ENCODE measurements at places on chromosomes 5 and 9.

DNA sequence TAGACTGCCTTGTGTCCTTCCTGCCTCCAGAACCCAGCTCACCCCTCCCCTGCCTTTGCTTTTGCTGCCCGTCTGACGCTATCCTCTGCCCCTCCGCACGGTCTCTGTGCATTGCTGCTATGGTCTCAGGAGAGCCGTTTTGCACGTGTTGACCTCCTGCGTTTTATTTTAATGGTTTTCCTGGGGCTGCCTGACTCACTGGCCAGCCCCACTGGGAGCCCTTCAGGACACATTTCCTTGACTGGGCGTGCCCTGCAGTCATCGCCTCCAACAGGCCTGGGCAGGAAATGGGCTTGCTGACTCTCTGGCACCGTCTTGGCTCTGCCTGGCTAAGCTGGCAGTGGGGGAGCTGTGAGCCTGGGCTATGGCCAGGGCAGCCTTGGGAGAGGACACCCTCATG, 17.9 kb upstream of the ASS1 start:
- DNase-seq, result peak; percentile 44

- DNase-seq, result no peak
These were observed 31.4 kb downstream of the PPARGC1B start for GRCh38 chr5:149761461-149761860.

- DNase-seq, result no peak
These were observed 13.9 kb downstream of the NEK6 start for GRCh38 chr9:124271660-124272059.

GRCh38 chr5:97037819-97038218, 101.9 kb downstream of the LNPEP start:
- no peak for DNase-seq

- DNase-seq, result no peak
These were observed 78.2 kb upstream of the IFNE start for GRCh38 chr9:21560281-21560745.

DNA sequence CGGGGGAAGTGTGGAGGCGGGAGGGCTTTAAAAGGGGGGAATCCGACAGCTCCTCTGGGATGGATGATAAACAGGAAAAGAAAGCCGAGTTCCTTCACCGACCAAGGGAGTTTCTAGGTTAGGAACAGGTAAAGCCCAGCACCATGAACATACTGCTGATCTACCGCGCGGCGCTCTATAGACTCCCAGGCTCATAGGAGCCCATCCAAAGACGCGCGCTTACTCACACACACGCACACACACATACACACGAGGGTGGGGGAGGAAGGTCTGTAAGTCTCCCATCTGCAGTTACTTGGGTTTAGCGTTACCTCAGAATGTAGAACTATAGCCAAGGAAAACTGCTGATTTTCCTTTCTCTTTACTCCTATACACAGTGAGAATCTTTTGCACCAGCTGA, 2.6 kb upstream of the GABRB2 start:
- DNase-seq, result no peak

DNA sequence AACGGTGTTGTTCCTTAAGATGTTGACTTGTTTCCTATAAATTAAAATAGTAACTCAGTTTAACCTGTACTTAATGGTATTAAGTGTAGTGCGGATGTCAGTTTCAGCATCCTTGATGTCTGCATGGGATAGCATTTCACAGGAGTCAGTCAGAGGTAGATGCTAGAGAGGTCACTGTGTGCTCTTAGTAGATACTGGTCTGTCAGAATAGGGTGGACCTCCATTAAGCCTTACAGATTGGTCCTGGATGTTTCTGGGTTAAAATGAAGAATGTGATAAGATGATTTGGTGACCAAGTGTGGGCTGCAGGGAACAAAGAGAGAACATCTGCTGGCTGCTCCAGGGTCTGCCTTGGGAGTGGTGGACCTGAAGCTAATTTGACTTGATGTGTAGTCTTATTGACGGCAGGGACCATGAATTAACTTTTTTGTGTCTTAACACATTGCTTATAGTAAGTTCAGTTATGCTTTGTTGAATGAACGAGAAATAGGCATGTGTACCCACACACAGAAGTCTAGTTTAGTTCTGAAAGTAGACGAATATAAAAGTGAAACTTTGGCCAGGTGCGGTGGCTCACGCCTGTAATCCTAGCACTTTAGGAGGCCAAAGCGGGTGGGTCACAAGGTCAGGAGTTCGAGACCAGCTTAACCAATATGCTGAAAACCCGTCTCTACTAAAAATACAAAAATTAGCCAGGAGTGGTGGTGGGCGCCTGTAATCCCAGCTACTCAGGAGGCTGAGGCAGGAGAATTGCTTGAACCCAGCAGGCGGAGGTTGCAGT, 12.5 kb downstream of the RAB24 start:
- no peak for DNase-seq

DNA sequence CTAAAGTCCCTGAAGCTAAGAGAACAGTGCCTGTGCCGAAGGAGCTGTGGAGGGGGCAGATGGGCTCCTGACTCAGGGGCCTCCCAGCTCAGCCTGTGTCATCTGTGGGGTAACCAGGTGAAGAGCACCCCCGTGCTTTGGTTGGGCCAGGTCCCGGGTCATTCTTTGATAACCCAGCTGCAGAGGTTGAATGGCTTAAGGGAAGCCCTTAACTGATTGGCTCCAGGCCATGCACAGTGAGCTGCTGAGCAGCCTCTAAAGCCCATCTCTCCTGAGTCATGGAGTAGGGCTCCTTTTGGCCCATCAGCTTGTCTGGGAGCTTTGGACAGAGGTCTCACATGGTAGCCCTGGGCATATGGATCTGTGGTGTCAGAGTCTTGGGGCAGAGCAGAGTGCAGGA, 28.7 kb downstream of the COL27A1 start:
- peak; percentile 43 for DNase-seq

- no peak for DNase-seq
These were observed 155.9 kb downstream of the NR2F1-AS1 start for GRCh38 chr5:93425096-93425495.

DNA sequence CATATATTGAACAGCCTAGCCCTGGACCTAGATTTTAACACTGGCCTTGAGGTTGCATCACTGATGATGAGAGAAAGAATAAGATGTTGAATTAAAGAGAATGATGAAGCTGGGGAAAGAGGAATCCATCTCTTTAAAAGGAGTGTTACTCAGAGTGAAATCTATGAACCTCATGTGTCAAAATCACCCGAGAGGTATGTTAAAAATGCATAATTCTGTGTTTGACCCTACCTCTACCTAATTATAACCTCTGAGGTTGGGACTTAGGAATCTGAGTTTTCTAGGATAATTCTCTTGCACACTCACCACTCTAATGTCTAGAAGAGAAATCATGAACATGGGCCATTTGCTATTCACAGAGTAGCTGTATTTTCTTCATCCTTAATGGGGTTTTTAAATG, 479.4 kb downstream of the ENC1 start:
- no peak for DNase-seq

DNA sequence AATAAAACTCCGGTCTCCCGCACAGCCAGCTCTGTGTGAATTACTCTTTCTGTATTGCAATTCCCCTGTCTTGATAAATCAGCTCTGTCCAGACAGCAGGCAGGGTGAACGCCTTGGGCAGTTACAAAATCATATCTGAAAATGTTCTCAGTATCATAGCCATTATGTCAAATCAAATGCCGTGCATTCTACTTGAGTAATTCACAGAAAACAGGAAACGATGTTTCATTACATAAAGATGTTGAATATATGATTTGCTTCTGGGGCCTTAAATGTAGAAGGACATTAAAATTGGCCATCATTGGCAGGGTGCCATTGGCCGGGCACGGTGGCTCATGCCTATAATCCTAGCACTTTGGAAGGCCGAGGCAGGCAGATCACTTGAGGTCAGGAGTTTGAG, 8.5 kb downstream of the POLR3G start:
- peak; percentile 44 for DNase-seq

GRCh38 chr9:114202849-114203248, 47.5 kb downstream of the COL27A1 start:
- DNase-seq, result no peak

DNA sequence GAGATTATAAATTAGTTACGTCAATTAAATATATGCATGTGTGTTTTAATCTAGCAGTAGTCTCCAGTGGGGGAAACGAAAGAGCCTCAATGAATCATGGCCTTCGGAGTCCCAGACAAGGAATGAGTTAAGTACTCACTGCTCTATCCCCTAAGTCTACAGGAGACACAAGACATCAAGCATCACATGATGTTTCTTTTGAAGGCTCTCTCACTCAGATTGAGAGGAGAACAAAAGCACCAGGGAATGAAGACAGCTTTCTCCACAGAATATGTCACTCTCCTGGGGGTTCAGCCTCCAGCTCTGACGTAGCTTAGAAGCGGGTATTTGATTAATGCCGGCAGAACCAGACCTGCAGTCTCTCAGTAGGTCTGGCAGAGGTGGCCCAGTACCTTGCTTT, 381.4 kb downstream of the ACTL7B start:
- peak; percentile 56 for DNase-seq

DNA sequence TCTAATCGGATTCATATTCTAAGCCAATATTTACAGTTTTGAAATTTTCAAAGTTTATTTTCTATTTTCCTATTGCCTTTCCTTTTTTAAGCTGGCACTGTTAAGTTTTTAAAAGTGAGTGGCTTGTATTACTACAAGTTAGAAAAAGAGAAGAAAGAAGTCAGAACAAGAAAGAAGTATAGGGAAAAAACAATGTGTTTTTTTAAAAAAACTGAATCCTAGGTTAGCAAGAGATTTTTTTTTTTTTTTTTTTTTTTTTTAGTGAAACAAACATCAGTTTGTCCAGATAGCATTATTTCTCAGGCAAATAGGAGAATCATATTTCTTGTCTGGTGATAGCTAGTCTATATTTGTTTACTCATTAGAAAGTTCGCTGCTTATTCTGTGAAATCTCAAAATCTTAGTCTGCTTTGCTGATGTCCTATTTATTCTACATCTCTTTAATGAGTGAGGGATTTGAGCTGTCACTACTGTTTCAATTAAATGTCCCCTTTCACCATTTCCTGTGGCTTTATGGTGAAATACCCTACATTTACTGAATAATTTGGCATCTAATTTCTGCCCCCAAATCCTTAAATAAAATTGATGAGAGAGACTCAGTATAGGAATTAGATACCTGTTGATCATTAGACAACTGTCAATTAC, 19.1 kb upstream of the LMNB1 start:
- DNase-seq, result no peak

DNA sequence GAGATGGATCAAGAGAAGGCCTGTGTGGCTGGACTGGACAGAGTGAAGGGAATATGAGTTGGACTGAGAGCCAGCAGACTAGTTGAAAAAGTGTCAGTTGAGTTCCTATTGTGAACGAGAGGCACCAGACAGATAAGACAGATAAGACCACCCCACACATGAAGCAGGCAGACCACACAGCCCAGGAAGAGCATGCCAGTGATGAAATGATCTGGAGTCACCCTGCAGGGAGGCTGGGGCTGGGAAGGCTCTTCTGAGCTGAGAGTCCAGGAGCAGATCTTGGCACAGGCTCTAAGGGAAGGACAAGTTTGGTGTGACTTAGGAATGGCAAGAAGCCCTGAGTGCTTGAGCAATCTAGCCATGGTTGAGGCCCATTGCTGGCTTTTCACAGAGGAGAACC, 10.6 kb upstream of the SLC25A48 start:
- no peak for DNase-seq

GRCh38 chr9:92634712-92635605, 35.0 kb downstream of the IPPK start:
- DNase-seq, result peak; percentile 64

GRCh38 chr5:4206127-4206526, 610.5 kb downstream of the IRX1 start:
- DNase-seq, result no peak

- DNase-seq, result no peak
These were observed 95.5 kb downstream of the SNX24 start for GRCh38 chr5:122940890-122941289.

DNA sequence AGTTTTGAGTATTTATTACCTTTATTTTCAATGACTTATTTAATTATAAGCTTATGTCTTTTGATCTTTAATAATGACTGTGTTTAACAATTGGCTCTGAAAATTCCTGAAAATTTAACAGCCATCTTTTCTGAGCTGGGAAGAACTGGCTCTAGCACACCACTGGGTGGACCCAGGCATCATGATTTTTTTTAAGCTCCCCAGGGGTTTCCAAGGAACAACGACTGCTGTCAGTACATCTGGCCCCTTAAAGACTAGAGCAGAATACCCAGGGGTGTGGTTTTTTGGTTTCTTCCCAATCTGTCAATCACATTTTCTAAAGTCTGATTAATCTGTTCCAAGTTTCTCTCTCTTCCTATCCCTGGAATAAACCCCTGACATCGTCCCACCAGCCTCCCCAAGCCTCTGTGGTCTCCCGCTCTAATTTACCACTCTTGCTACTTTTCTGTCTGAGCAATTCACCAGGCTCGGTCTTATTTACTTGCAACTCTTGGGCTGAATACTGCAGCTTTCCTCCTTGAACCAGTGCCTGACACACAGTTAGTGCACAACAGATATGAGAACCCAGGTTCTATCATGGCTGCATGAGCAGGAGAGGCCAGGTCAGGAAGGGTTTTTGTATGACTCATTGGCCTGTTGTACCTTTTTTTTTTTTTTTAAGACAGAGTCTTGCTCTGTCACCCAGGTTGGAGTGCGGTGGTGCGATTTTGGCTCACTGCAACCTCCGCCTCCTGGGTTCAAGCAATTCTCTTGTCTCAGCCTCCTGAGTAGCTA, 321.9 kb downstream of the ZSWIM6 start:
- DNase-seq, result no peak

GRCh38 chr9:17171309-17172094, 36.7 kb downstream of the CNTLN start:
- DNase-seq, result no peak
